ENCODE measurements at places on chromosomes 5 and 9. TPM values are rescaled to one million over a fixed set of nuclear protein-coding genes. Genes with fewer than 3 reads are reported as not detected.

GRCh38 chr9:127318651-127319167, 54.1 kb downstream of the GARNL3 start:
- no peaks in the 10 kb centered on the region for H3K27me3 ChIP-seq
- DNase-seq = no peak
- no peak overlapping the region for H3K4me3 ChIP-seq
- no peak overlapping the region for H3K27ac ChIP-seq
- H3K4me1 ChIP-seq = peaks cover 10% of the 10 kb centered on the region

DNA sequence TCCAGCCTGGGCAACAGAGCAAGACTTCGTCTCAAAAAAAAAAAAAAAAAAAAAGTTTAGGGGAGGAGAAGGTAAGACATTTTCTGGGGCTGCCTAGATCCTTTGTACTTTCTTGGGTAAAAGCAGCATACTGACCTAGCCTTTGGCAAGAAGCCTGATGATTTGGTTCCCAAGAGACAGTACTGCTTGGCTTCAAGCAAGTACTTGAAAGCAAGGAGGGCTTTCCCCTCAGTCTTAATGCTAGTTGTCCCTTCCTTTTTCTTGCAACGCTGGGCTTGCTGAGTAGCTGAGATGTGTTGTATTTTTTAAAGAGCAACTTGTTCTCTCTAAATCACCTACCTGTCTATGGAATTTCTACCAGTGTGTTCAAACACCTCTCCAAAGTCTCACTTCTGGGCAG, 76.2 kb downstream of the INSYN2B start:
- no peak overlapping the region for H3K4me3 ChIP-seq
- H3K27ac ChIP-seq = no peak overlapping the region
- peaks cover 6% of the 10 kb centered on the region for H3K4me1 ChIP-seq
- no peaks in the 10 kb centered on the region for H3K27me3 ChIP-seq

GRCh38 chr5:78985116-78985724, at the start of gene ARSB:
TSS of gene ARSB (minus strand) at chr5:78985310. CDS start at chr5:78985248, 62 bp downstream.
- no peaks in the 10 kb centered on the region for H3K27me3 ChIP-seq
- H3K36me3 ChIP-seq = no peaks in the 10 kb centered on the region

- no peak overlapping the region for H3K4me3 ChIP-seq
- no peak for DNase-seq
- H3K27ac ChIP-seq = no peak overlapping the region
- peaks cover 6% of the 10 kb centered on the region for H3K4me1 ChIP-seq
- no peaks in the 10 kb centered on the region for H3K36me3 ChIP-seq
These were observed 41.7 kb downstream of the SEMA6A start for GRCh38 chr5:116532762-116533525.

- H3K27ac ChIP-seq = no peak overlapping the region
- no peaks in the 10 kb centered on the region for H3K27me3 ChIP-seq
- no peaks in the 10 kb centered on the region for H3K36me3 ChIP-seq
- H3K4me1 ChIP-seq = no peaks in the 10 kb centered on the region
- H3K4me3 ChIP-seq = no peak overlapping the region
- DNase-seq = no peak
These were observed 106.0 kb upstream of the LRRTM2 start for GRCh38 chr5:138981131-138981530.

- no peak overlapping the region for H3K27ac ChIP-seq
- H3K4me3 ChIP-seq = no peak overlapping the region
- no peaks in the 10 kb centered on the region for H3K27me3 ChIP-seq
- H3K4me1 ChIP-seq = no peaks in the 10 kb centered on the region
These were observed 101.0 kb upstream of the PIK3R1 start for GRCh38 chr5:68114378-68115040.

GRCh38 chr9:35293376-35293964, 131.7 kb downstream of the UNC13B start:
- no peak overlapping the region for H3K27ac ChIP-seq
- H3K36me3 ChIP-seq = no peaks in the 10 kb centered on the region
- H3K4me1 ChIP-seq = peaks cover 11% of the 10 kb centered on the region
- DNase-seq = no peak
- no peak overlapping the region for H3K4me3 ChIP-seq

DNA sequence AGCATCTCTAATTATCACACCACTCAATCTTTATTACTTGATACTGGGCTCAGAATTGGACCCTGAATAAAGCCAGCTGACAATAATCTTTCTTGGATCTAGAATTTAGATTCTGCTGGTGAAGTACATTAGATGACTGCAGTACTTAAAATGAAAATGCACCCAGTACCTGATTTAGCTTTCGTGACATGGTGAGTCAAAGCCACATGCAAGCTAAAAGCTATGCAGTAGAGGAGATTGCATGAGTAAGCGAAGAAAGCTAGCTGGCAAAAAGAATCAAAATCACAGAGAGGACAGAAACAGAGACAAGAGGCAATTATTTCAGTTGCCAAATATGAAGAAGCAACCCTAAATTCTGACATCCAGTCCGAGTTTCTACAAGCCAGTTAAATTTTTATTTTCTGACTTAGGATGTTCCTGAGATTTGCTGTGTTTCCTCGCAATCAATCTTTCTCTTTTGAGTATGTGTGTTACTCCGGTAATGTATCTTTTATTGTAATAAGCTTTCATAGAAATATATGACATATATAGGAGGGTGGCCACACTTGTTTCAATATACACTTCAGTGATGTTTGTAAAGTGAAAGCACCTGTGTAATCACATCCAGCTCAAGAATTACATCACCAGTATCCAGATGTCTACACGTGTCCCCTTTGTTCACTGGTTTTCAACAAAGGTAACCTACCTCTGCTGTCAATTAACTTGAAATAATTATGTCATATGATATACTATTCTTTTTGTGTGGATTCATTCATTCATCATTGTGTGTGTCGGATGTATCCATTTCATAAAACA, 101.7 kb downstream of the CDH18 start:
- H3K4me1 ChIP-seq = no peaks in the 10 kb centered on the region
- no peak overlapping the region for H3K4me3 ChIP-seq
- H3K36me3 ChIP-seq = no peaks in the 10 kb centered on the region
- DNase-seq = no peak
- H3K27ac ChIP-seq = no peak overlapping the region

DNA sequence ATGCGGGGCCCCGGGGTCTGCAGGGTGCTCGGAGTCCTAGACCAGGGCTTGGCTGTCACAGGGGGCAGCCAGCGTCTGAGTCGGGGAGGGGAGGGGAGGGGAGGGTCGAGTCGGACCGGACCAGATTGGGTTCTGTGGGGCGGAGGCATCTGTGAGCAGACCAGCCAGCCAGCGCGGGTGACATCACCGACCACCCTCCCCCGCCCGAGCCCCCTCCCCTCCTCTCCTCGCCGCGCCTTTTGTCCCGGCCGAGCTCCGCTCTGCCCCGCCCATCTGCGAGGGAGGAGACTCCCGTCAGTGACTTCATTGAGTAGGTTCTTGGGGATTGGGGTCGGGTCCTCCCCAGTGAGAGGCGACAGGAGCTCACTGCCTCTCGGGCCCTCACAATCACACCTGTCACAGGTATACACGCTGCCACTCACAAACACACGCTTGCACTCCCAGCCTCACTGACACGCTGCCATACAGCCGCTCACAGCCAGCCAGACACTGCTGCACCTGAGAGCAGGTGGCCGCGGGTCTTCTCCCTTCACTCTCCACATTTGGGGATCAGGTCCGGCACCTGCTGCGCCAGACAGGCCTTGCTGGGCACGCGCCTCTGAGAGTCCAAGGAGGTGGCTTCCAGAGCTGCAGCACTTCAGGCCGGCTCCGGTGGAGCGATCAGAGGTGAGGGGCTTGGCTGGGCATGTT, 546 bp downstream of the DNAJB5 start:
- H3K36me3 ChIP-seq = no peaks in the 10 kb centered on the region
- H3K4me3 ChIP-seq = peak overlapping the region; percentile 95
- H3K4me1 ChIP-seq = peaks cover 49% of the 10 kb centered on the region
- no peaks in the 10 kb centered on the region for H3K27me3 ChIP-seq
- peak; percentile 69 for DNase-seq

DNA sequence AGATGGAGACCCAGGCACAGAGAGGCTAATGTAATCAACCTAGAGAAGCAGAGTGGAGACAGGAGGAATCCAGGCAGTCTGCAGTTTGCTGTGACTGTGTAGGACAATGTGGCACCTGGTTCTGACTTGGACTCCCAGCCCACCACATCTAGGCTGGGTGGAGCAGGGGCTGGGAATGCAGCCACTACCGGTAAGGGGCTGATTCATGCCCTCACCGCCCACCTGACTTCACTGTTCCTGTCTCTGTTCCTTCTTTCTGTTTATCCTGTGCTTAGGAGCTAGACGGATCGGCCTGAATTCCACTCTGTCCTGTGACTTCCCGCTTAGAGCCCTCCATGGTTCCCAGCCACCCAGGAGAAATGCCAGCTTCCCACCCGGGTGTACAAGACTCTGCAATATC, 2.6 kb downstream of the PDLIM4 start:
- no peaks in the 10 kb centered on the region for H3K27me3 ChIP-seq
- no peak overlapping the region for H3K4me3 ChIP-seq
- no peaks in the 10 kb centered on the region for H3K36me3 ChIP-seq
- H3K27ac ChIP-seq = peak overlapping the region; percentile 81

DNA sequence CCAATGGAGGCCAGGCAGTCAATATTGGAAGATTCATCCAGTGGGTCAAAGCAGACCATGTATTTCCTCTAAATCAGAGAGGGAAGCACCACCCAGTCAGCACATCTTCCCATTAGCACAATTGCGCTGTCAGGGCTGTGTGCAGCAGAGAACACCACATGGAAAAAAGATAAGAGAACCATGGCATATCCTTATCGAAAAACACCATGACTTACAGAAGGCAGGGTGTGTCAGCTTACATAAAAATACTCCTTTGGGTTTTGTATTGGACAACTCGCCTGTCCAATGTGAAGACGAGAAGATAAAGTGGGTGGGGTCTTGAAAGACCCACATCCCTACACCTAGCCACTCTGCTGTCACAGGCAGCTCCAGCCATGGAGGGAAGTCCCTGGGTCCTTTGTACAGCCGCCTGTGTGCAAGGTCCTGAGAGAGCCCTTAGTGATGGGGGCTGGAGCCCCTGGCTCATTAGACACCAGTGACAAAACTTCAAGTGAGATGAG, 71.9 kb upstream of the SPATA31E1 start:
- no peaks in the 10 kb centered on the region for H3K27me3 ChIP-seq
- H3K4me3 ChIP-seq = no peak overlapping the region
- DNase-seq = no peak
- no peaks in the 10 kb centered on the region for H3K4me1 ChIP-seq
- no peak overlapping the region for H3K27ac ChIP-seq

- no peak for DNase-seq
- H3K27ac ChIP-seq = no peak overlapping the region
- H3K36me3 ChIP-seq = no peaks in the 10 kb centered on the region
- H3K27me3 ChIP-seq = no peaks in the 10 kb centered on the region
These were observed 189.8 kb downstream of the WDR70 start for GRCh38 chr5:37568893-37569292.

DNA sequence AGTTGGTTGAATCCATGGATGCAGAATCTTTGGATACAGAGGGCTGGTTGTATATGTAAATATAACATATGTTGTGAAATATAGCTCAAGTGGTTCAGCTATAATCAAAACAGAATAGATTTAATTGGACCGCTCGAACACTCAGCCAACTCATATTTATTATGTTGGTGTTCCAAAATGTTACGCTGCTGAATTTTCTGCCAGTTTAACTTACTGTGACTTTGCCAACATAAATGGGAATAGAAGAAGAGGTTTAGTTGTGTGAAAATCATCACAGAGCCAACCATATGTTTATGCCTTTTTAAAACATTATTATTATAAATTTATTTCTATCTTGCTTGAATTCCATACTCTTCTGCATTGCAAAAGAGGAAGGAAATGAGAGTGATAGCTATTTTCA, 178.2 kb upstream of the FBXL7 start:
- H3K4me3 ChIP-seq = no peak overlapping the region
- no peak for DNase-seq
- no peaks in the 10 kb centered on the region for H3K27me3 ChIP-seq
- peaks cover 4% of the 10 kb centered on the region for H3K4me1 ChIP-seq
- H3K27ac ChIP-seq = no peak overlapping the region

GRCh38 chr9:21265421-21266189, 25.8 kb upstream of the IFNA14 start:
- peak; percentile 5 for DNase-seq
- H3K4me1 ChIP-seq = peaks cover 16% of the 10 kb centered on the region
- H3K27ac ChIP-seq = no peak overlapping the region
- H3K4me3 ChIP-seq = no peak overlapping the region
- H3K36me3 ChIP-seq = no peaks in the 10 kb centered on the region

DNA sequence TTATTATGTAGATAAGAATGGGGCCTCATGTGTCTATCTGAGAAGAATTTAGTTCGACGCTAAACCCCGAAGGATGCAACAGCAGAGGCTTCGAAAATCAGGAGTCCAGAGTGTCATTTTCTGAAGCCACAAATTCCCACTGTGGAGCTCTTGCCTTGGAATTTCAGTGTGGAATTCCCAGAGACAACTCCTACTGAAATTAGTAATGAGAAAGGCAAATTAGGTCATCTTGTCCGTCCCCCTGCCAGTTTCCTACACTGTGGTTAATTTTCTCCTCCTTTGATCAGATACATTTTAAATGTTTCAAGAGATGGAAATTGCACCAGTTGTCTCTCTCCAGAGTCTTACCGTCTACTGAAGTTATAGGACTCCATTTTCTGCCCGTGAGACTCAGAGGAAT, 633.6 kb downstream of the BNC2 start:
- H3K27me3 ChIP-seq = no peaks in the 10 kb centered on the region
- peaks cover 12% of the 10 kb centered on the region for H3K4me1 ChIP-seq
- no peaks in the 10 kb centered on the region for H3K36me3 ChIP-seq
- DNase-seq = no peak

DNA sequence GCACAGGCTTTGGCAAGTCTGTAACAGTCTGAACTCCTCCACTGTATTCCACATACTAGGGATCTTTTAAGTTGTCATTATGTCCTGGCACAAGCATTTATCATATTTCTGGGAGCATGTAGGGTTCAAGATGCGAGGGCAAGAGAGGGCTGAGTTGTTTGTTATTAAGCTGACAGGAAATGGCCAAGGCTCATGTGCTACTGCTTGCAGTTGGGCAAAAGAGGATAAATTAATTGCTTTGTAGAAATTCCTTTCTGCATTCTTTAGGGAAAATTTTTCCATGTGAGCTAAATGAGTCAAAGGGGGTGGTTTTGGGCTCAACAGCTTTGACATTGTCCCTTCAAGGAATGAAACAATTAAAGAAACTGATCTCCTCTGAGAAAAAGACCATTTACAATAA, 35.4 kb downstream of the DOCK8 start:
- no peaks in the 10 kb centered on the region for H3K27me3 ChIP-seq
- no peak for DNase-seq
- no peak overlapping the region for H3K27ac ChIP-seq
- H3K4me3 ChIP-seq = no peak overlapping the region
- H3K36me3 ChIP-seq = no peaks in the 10 kb centered on the region

GRCh38 chr5:151094030-151094851, 13.4 kb upstream of the TNIP1 start:
- no peaks in the 10 kb centered on the region for H3K27me3 ChIP-seq
- no peak for DNase-seq
- no peak overlapping the region for H3K4me3 ChIP-seq
- peaks cover 32% of the 10 kb centered on the region for H3K4me1 ChIP-seq
- peak overlapping the region; percentile 48 for H3K27ac ChIP-seq

Gene SPATA31C1
- total RNA-seq = not detected

Gene IFNA21
- not detected for total RNA-seq

Gene PDLIM4
- total RNA-seq = 6.0 TPM

Gene GLDC
- 4.0 TPM for total RNA-seq

Gene THOC3
- 67.8 TPM for total RNA-seq

Gene C1QTNF3
- 9.3 TPM for total RNA-seq

Measured in thyroid gland (tissue), 4 donors.